ENCODE measurements at places on chromosomes 11 and 22. TPM values are rescaled to one million over a fixed set of nuclear protein-coding genes. Genes with fewer than 3 reads are reported as not detected.

DNA sequence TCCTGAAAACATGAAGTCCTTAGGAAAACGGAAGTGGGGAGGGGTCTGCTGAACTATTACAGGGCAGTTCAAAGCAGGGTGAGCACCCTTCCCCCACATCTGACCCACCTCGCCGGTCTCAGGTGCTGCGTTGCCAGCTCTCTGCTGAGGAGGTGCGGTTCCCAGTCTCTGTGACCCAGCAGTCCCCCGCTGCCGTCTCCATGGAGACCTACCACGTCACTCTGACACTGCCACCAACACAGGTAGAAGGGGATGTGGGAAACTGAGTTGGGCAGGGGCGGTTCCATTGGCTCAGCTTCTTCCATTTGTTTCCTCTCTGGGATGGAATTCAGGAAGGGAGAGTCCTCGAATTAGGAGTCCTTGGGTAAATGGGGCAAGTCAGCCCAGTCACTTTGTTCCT lies 3.3 kb downstream of the C2CD2L start:
- DNase-seq = no peak

- no peak for DNase-seq
Observed at GRCh38 chr11:78768345-78768744, 193.7 kb upstream of the NARS2 start.

The OR5A2 gene
- not detected for total RNA-seq

The MPEG1 gene
- 22.6 TPM for total RNA-seq

The NAALAD2 gene
- total RNA-seq = 0.63 TPM

The TRIM48 gene
- total RNA-seq = not detected
